Kasumi-1 (cell line): ENCODE measurements at places on chromosomes 11 and 22.

- DNase-seq, result peak; percentile 62
Observed at GRCh38 chr11:78256962-78257361, 68.2 kb downstream of the USP35 start.

- DNase-seq, result no peak
Observed at GRCh38 chr11:104275992-104276391, 112.0 kb upstream of the PDGFD start.

- DNase-seq, result no peak
Observed at GRCh38 chr22:32364210-32364609, 6.5 kb downstream of the RFPL3 start.

GRCh38 chr22:39600491-39601179, 30.1 kb downstream of the CACNA1I start:
- DNase-seq, result no peak

DNA sequence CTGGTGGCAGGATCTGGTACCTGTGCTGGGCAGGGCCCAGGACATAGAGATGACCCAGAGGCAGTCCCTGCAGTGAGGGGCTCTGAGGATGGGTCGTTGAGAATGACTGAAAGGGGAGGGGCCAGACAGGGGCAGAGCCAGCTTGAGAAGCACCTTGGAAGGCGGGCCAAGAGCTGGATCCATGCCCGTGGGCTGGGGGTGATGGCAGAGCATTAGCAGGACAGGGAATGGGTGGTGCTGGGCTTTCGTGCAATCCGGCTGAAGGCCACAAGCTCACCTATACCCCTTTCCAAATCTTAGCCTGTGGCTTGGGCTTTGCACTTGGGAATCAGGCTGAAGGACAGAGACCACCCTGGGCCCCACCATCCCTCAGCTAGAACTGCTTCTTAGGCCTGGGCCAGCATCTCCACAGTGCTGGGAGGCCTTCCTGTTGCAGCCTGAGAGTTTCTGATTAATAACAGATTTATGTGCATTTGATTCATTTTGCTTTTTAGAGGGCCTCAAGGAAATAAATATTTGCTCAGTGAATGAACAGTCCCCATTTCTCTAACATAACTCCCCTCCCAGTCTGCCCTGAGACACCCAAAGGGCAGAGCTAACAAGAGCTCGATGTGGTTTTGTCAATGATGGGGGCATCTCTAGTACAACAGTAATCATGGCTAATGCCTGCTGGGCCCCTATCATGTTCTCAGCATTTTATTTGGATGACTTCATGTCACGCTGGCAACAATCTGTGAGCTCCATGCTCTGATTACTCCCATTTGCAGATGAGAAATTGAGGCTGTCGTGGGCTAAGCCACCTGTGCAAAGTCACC, 39.3 kb downstream of the RIBC2 start:
- DNase-seq, result no peak
